Head of caudate nucleus (tissue), 42 donors: ENCODE measurements at places on chromosomes 4 and X.

- DNase-seq: peak; percentile 85
Measured at GRCh38 chr4:118034053-118034785, at the start of gene NDST3. TSS of gene NDST3 (plus strand) at chr4:118034486. CDS start at chr4:118053911, 19,425 bp downstream.

DNA sequence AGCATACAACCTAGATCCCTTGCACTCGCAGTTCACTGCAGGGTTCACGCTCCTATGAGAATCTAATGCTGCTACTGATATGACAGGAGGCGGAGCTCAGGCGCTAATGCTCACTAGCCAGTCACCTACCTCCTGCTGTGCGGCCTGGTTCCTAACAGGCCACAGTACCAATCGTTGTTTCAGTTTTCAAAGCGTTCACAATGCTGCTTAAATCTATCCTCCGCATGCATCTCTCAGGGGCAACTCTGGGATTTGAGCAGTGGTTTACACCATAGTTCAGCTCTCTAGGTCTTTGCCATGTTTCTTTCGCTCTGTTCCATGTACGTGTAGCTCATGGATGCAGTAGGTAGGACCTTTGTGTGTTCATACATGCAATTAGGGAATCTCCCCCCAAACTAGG lies 47.2 kb downstream of the CLOCK start:
- DNase-seq: no peak

GRCh38 chr4:152941411-152941810 lies 5.3 kb downstream of the FHDC1 start:
- DNase-seq: no peak

- DNase-seq: no peak
Measured at GRCh38 chr4:99485212-99485611, 25.6 kb upstream of the C4orf17 start.

DNA sequence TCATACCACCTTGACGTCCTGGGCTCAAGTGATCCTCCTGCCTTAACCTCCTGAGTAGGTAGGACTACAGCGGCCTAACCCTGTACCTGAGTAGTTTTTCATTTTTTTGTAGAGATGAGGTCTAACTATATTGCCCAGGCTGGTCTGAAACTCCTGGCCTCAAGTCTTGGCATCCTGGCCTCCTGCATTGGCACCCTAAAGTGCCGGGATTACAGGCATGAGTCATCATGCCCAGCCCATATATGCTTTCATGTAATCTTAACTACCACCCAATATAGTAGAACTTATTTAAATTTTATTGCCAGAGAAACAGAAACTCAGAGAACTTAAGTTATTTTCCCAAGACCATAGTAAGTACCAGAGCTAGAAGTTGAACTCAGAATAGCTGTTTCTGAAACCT lies 27.1 kb downstream of the AFM start:
- DNase-seq: no peak
